ENCODE measurements at places on chromosomes 1 and 21.

DNA sequence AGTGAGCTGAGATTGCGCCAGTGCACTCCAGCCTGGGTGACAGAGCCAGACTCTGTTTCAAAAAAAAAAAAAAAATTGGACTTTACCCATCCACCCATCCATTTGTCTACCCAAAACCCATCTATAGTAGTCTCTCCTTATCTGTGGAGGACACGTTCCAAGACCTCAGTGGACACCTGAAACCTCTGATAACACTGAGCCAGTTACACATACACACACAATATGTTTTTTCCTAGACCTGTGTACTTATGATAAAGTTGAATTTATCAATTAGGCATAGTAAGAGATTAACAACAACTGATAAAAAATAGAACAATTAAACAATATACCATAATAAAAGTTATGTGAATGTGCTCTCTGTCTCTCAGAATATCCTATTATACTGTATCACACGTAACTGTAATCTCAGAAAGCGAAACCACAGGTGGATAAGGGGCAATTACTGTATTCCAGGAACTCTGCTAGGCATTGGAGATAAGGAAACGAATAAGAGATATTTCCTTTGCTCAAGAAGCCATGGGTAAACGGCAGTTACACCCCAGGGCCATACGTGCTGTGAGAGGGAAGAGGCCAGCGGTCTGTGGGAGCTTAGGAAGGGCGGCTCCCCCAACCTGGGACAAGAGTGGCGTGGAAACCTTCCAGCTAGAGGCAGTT lies 84.2 kb upstream of the DISP3 start:
- no peak for DNase-seq

DNA sequence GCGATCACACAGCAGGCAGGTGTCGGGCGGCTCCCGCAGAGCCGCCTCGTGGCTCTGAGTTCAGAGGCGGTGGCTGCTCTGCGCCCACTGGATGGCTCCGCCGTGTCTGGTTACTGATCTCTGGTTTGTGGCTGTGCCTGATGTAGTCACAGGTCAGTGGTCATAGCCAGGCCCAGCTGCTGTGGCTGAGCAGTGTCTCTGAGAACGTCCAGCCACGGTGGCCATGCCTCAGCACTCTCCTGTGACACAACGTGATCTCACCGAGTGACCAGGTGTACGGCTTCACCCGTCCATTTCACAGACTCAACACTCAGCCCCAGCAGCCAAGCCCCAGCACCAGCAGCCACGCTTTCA lies 61.2 kb downstream of the KCNN3 start:
- no peak for DNase-seq

DNA sequence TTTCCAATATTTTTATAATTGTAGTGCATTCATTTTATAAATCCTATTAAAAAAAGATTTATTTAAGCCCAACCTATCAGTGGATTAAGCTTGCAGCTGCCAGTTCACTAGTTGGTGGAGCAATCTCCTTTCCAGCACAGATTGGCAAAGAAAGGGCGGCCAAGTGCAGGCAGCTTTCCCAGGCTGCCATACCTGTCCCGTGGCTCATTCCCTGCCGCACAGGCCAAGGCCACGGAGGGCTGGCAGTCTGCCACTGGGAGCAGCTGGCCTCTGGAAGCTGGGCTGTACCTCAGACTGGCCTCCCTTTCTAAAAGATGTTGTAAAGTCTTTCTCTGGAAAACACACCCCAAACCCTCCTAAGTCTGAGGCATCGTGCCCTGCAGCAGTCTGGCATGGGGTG lies 74.2 kb downstream of the SIM2 start:
- DNase-seq, result peak; percentile 63

GRCh38 chr1:46605232-46605631 lies 1.2 kb upstream of the MKNK1 start:
- no peak for DNase-seq

- DNase-seq, result no peak
Observed at GRCh38 chr1:81329041-81329440, 471.7 kb upstream of the ADGRL2 start.

DNA sequence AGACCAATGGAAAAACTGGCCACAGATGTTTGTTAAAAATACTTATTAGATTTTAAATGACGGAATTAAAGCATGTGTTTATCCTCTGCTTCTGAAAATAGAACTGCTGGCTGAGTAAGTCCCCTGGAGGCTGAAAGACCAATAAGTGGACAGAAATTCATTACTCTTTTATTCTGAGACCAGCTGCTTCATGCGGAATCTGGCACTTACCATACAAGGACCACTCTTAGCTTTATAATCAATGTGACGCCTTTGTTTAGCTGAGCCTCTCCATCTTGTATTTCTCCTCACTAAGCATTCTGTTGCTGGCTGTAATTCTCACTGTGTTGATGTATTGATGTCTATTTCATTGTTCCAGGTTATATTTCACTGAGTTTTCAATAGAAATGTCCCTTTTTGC lies 6.3 kb upstream of the EXO1 start:
- no peak for DNase-seq

GRCh38 chr1:181090641-181091126 lies 2.2 kb downstream of the IER5 start:
- no peak for DNase-seq

DNA sequence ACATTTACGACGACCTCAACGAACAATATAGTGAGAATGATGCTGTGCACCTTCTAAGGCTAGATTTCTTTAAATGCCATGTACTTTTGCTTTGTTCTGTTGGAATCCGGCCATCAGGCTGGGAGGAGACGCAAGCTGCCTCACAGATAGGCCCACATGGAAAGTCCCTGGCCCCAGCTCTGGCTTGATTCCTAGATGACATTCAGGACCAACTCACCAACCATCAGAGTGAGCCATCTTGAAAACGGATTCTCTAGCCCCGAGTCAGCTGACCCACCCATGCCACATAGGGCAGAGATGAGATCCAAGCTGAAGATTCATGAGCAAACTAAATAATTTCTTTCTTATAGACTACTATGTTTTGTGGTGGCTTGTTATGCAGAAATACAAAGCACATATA lies 164.4 kb downstream of the ZNF281 start:
- DNase-seq, result peak; percentile 8

- no peak for DNase-seq
Observed at GRCh38 chr1:118970451-118970850, 17.7 kb downstream of the TBX15 start.

GRCh38 chr1:30885570-30886522 lies 22.7 kb downstream of the SDC3 start:
- DNase-seq, result no peak

- peak; percentile 55 for DNase-seq
Observed at GRCh38 chr1:109253803-109254620, 4.7 kb downstream of the CELSR2 start.

DNA sequence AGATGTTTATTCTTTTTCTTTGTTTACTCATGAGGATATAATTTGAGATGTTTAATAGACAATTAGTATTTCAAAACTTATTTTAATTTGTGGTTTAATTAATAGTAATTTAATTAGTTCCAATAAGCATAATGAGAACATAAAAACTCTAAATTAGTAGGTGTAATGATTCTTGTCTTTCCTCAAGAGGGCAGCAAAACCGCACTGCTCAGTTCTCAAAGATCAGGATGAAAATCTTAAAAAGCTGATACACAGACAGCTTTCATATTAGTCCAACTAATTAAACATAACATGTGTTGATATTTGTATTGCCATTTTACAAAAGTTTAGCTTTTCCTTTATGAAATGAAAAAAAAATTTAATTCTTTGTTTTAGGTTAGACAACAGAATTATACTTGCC lies 106.7 kb upstream of the C21orf91 start:
- peak; percentile 28 for DNase-seq

- DNase-seq, result no peak
Observed at GRCh38 chr1:56196839-56197238, 382.5 kb downstream of the PLPP3 start.

DNA sequence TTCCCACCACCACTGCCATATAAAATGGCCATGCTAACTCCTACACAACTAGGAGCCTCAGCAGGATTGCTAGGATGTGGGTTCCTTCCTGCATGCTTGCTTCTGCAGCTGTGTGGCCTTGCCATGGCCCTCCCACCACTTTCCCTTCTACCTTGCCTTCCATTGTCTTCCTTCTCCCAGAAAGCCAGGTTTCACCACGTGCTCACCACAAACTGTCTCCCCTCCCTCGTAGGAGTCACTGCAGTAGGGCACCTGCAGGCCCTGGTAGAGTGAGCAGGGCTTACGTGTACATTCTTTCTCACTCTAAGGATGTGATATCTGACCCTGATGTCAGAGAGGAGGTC lies 3.7 kb downstream of the C1orf226 start:
- DNase-seq, result no peak

GRCh38 chr1:181601186-181601950 lies 118.1 kb downstream of the CACNA1E start:
- DNase-seq, result no peak

DNA sequence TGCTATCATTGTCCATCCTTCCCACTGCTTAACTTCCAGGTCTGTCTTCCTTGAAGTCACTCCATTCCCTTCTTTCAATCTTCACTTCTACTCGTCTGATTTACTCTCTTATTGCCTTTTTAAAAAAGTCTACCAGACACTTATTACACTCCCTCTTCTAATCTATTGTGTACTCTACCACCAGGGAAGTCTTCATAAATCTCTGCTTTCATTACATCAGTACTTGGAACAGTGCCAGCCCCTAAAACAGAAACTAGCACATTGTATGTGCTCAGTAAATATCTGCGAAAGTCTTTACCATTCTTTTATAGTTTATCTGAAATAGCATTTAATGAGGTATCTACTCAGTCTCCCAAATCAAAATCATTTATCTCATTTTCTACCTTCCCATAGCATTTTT lies 236.4 kb downstream of the USH2A start:
- DNase-seq, result no peak

- DNase-seq, result peak; percentile 3
Observed at GRCh38 chr1:30417001-30417700, 306.2 kb downstream of the MATN1 start.

DNA sequence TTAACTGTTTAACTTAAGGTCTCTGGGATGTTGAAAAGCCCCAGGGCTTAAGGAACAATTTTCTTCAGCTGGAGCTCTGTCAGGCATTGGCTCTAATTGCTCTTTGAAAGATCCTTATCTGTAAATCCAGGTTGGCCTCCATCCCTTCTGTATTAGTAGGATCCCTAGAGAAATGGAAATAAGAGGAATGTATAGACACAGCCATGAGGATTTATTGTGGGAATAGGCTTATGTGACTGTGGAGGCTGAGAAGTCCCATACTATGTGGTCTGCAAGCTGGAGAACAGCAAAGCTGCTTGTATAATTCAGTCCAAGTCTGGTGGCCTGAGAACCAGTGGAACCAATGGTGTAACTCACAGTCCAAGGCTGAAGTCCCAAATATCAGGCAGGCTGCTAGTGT lies 47.6 kb upstream of the VAV3 start:
- no peak for DNase-seq

- no peak for DNase-seq
Observed at GRCh38 chr1:1703796-1704195, 11.2 kb upstream of the SLC35E2B start.

DNA sequence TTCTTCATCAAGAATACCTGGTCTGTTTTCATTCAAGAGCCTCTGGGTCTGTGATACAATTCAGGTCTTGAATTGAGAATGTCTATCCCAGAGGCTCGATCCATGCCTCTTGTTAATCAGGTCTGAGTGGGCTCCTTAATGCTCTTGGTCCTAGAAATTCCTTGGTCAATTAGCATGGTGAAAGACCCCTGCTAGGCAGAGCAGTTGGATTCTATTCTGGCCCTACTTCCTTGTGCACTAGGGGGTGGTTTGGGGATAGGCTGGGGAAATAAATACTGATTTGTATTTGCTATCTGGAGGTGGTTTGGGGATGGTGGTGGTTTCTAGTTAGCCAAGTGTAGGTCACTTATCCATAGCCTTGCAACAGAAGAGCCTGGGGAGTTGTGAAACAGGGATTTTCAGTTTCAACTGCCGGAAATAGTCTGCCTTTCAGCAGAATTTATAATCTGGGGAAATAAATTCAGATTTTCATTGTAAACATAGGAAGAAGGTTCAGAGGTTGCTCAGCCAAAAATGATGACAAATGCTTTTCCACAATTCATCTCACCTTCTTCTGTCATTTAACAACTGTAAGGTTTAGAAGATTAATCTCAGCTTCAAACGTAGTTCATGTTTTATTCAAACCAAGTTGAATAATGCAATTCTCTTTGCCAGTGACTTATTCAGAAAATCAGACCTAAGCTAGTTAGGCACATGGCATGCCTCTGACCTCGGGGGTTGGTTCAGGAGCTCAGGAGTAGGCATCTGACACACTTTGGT lies 22.2 kb upstream of the SCAF4 start:
- DNase-seq, result no peak

GRCh38 chr1:218669431-218669830 lies 324.3 kb downstream of the TGFB2 start:
- DNase-seq, result no peak

- DNase-seq, result no peak
Observed at GRCh38 chr1:53180951-53181350, 15.7 kb upstream of the CPT2 start.

DNA sequence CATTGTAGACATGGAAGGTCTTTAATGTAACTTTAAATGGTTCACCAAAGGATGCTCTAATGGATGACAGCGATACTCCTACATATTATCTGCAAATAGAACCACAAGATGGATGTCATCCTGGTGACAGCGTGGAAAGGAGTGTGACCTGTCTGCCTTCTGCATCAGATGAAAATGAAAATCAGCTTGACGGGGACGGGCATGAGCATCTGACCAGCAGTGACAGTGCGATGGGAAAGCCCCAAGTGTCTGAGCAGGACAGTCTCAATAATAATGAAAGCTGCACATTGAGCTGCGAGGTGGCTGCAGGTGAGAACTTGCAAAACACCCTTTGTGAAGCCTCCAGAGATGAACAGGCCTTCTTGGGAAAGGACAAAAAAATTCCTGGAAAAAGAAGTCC lies 25.2 kb downstream of the CNST start:
- DNase-seq, result no peak

GRCh38 chr1:29634746-29635335 lies 398.5 kb downstream of the PTPRU start:
- DNase-seq, result no peak

DNA sequence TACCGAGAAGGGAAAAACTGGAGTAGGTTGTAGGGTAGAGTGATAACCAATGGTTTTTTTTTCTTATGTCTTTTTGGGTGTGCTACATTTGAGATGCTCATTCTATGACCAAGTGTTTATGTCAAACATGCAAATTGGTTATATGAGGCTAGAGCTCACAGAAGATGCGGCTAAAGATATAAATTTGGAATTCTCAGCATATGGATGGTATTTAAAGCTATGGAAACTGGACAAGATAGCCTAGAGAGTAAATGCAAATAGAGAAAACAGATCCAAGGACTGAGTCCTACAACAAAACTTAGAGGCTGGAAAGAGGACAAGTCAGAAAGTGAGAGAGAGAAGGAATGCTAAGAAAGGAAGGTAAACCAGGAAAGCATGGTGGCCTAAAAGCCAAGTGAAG lies 7.4 kb downstream of the GDAP2 start:
- DNase-seq, result no peak

DNA sequence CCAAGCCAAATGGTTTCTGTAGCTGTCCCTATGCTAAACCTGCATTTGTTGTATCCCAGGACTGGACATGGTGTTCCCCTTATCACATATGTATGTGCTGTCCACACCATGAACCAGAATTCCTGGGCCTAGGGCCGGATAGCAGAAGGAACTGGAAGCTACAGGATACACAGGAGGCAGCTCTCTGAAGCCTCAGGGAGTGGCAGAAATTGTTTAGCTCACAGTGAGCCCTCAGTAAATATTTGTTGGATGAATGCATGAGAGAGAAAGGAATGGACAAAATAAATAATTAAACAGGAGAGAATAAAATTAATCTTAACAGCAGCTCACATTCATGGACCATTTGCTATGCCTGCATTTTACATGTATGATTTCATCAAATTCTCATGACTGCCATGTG lies 2.1 kb downstream of the NIPAL3 start:
- peak; percentile 24 for DNase-seq

- no peak for DNase-seq
Observed at GRCh38 chr1:19287436-19288185, 959 bp downstream of the AKR7A3 start.

All from GM03348 (cell line).